ENCODE measurements at places on chromosomes 4 and X.

- DNase-seq = no peak
Measured at GRCh38 chrX:121191779-121192178, 144.4 kb downstream of the GLUD2 start.

- no peak for DNase-seq
Measured at GRCh38 chrX:47200385-47201150, 6.9 kb downstream of the UBA1 start.

DNA sequence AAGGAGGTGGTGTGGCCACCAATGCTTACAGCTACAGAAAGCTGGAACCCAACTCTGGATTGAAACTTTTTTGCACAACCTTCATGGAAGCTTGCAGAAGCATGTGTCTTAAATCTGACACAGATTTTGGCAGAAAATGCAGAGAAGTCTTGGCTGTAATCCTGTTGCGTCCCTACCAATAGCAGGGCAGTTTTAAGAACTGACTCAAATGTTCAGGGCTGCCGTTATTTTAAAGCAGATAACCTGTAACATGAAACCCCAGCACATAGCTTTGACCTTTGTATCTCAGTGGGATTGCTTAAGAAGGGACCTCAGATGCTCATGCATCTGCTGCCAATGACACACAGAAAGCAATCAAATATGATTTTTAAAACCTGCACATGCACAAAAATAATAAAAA is at the start of gene VEGFD:
VEGFD (minus strand) TSS at position 110 of the 400 bp plus-strand sequence. CDS start 467 bp downstream, outside the sequence.
- DNase-seq = no peak

DNA sequence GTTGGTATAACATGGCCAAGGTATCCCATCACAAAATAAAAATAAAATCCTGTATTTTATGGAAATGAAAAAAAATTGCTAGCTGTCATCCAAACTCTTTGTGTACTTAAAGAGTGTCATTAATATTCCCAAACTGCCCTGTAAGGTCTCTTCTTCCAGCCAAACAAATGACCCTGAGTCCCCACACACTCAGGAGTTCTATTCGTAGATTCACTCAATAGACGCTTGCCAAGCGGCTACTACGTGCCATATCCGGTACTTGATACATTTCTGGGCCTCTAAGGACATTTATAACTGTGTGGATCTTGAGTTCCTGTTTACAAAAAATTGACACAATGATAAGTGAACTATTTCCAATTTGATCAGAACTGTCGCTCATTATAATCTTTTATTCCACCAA is 245.1 kb downstream of the SCFD2 start:
- DNase-seq = no peak

- DNase-seq = no peak
Measured at GRCh38 chr4:4386296-4386735, 586 bp upstream of the NSG1 start.

DNA sequence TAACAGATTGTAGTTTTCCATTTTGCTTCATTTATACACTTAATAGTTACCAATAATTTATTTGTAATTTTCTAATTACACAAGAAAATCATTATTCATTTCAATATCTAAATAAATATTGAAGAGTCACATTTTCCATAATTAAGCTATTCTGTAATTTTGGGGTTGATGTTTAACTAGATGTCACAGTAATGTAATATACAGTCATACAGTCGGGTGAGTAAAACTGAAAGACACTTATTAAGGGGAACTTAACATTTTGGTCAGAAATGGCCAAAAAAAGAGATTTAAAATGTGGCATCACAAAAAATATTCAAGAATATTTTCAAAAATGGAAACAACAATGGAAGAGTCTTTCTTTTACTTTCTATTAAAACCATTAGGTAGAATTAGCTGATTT is 1080.3 kb downstream of the ARAP2 start:
- DNase-seq = no peak

GRCh38 chrX:15399962-15400391 is 15.8 kb upstream of the VEGFD start:
- no peak for DNase-seq

DNA sequence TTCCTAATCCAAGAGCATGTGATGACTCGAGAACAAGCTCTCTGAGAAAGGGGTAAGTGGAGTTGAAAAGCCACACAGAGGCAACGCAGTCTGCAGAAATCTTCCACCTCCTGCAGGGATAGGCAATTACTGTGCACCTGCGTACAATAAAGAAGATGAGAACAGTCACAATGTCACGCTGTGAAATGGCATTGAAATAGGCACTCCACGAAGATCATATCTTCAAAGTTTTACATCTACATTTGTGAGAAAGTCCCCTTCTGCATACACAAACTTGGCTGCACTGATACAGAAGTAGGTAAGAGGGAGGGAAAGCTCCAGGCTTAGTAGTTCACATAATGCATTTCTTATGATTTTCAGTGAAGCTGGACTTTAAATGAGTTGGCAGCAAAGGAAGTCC is 27.1 kb downstream of the DDX60L start:
- DNase-seq = no peak

GRCh38 chr4:164700471-164700870 is 53.5 kb upstream of the SMIM31 start:
- DNase-seq = no peak

GRCh38 chr4:48635310-48635709 is 144.8 kb downstream of the FRYL start:
- no peak for DNase-seq

DNA sequence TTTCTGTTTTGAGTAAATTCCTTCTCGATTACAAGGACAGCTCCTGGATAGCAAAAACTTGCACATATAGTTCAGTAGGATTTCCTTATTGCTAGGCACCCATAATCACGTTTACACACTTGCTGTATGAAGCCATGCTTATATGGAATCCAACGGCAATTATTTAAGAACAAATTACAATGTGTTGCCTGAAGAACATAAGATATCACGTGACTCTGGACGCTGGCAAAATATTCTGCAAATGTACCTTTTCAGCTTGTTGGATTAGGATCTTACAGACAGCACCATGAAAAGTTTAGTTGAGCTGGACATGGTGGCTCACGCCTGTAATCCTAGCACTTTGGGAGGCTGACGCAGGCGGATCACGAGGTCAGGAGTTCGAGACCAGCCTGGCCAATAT is 17.4 kb downstream of the MFAP3L start:
- DNase-seq = no peak

GRCh38 chr4:153643406-153644383 is 40.4 kb upstream of the TLR2 start:
- DNase-seq = peak; percentile 76

DNA sequence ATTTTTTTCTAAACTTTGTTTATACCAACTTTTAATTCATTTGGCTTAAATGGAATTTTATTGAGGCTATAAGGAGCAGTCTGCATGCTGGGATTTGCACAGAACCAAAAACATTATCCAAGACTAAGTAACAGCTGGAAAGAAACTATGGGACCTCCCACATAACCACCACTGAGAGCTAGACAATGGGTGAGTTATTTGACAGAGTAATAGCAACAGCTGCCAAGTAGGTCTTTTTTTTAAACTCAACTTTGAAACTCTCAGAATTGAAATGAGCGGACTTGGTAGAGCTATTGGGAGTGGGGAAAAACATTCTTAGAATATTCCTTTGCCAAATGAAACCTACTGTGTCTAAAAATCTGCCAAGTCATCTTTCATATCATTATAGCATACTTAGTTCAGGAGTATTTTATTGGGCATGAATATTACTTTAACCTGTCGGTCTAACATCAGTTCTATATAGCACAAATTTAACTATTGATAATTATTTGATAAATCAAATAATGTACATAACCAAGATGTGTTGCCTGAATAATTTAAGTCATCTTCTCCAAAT is 1428.0 kb downstream of the PCDH7 start:
- DNase-seq = no peak

DNA sequence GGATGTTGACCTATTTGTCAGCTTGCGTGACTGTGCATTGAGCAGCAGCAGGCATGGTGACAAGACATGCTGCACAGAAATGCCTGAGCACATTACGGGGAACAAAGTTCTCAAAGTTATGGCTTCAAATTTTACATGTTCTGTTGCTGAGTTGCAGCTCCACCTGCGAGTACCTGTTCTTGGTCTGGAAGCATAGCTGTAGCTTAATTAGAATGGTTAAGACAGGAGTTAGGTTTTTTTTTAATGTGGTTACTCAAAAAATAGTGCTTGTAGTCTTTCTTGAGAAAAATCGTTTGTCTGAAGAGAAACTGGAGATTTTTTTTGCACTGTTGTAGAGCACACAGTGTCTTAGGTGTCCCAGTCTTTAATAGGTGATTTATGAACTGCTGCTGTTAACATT is 38.8 kb upstream of the GNPDA2 start:
- no peak for DNase-seq

GRCh38 chr4:39083164-39083563 is 21.1 kb downstream of the KLHL5 start:
- DNase-seq = no peak

GRCh38 chr4:102301167-102301566 is 44.1 kb downstream of the SLC39A8 start:
- no peak for DNase-seq

- no peak for DNase-seq
Measured at GRCh38 chr4:101528526-101528925, 181.2 kb upstream of the PPP3CA start.

GRCh38 chr4:87281603-87282002 is 41.1 kb downstream of the HSD17B13 start:
- DNase-seq = no peak

DNA sequence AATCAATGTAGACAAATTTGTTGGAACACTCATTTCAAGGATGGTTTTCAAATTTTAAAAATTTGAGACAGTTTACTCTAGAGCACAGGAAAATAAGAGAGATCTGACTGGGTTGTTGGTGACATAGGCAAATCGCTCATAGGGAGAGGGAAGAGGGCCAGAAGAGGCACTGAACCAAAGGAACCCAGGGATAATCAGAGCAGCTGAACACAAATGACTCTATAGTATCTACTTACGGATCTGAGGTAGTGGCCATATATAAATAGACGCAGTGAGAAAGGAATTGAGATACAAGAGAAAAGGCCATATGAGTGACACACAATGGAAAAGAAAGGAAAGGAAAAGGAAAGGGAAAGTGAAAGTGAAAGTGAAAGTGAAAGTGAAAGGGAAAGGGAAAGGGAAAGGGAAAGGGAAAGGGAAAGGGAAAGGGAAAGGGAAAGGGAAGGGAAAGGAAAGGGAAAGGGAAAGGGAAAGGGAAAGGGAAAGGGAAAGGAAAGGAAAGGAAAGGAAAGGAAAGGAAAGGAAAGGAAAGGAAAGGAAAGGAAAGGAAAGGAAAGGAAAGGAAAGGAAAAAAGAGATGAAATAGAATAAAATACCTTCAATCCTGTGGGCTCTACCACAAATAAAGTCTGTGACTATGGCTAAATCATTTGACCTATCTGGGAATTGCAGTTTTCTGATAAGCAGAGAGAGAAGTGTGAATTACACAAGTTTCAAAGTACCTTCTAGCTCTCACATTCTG is 759.2 kb downstream of the DMD start:
- no peak for DNase-seq

DNA sequence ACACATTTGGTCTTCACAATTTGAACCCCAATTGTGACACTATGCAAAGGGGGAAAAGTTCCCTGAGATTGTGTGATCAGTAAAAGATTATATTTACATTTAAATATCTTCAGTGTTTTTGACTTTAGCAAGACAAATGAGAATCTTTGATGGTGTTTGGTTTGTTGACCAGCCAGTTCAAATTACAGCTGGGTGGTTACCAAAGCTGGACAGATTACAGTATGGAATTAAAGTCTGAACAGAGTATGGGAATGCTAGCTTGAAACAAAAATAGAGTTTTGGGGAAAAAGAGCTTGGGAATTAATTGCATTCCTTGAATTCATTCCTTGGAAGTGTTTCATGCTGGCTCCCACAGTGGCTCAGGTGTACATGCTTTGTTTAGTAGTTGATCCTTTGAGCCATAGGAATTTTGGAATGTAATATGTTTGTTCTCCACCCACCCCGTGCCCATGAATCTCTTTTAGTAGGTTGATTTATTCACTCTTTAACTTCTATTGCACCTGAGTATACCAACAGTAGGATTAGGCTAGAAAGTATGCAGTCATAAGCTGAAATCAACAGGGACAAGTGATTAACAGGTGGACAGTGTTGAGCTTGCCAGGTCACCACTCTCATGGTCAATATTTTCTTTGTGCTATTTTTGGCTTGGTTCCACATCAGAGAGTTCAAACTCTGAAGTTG is 81.1 kb upstream of the HELT start:
- DNase-seq = no peak

- no peak for DNase-seq
Measured at GRCh38 chr4:67713529-67714247, 12.7 kb upstream of the UBA6 start.

- no peak for DNase-seq
Measured at GRCh38 chrX:132119821-132120515, 7.9 kb downstream of the FRMD7 start.

DNA sequence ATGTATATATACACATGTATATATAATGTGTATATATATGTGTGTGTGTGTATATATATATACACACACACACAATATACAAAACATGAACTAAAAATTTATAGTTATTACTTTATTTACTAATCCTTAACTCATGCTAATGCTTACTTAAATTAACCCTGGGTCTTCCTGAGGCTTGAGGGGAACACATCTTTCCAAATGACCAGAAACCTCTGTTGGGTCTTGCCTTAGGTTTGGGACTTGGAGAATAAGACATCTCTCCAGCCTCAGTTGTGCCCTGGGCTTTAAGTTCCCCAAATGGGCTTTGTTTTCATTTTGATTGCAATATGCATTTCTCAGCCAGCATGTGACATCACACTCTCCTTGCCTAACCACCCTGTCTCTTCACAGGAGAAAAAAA is 7.7 kb downstream of the GEMIN8 start:
- no peak for DNase-seq

DNA sequence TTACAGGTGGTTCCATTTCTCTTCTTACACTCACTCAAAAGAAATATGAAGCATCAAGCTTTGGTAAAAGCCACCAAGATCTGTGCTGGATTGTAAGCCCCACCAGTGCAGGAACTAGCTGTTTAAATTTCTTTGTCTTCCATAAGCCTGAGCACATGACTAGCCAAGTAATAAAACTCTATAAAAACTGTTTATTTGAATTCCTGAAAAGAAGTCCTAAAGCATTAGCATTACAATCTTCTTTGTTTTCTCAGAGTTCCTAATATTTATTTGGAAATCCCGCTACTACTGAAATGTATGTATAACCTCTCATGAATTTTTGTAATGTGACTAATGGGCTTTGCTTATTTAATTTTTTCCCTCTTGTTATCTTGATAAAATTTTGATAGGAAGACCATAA is 65.9 kb downstream of the IQCM start:
- no peak for DNase-seq

- no peak for DNase-seq
Measured at GRCh38 chrX:39017716-39018115, 216.5 kb downstream of the MID1IP1 start.

DNA sequence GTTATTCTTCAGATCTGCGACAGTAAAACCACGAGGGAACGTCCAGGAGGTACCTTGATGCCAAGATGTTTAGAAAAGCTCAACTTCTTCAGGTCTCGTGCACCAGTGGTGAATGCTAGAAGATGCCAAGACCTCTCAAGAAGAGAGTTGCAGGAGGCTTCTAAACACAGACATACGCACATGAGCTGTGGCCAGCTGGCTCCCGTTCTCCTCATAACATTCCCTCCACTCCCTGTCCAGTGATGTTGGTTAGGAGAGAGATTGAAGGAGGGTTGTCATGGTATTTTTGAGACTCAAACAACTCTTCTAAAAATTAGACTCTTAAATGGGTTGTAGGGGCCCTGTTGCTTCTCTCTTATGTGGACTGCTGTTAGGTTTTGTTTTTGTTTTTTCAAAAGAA is 184.3 kb downstream of the QDPR start:
- DNase-seq = no peak
